Esophagus squamous epithelium (tissue), 5 donors: ENCODE measurements at places on chromosomes 1 and 21. TPM values are rescaled to one million over a fixed set of nuclear protein-coding genes. Genes with fewer than 3 reads are reported as not detected.

DNA sequence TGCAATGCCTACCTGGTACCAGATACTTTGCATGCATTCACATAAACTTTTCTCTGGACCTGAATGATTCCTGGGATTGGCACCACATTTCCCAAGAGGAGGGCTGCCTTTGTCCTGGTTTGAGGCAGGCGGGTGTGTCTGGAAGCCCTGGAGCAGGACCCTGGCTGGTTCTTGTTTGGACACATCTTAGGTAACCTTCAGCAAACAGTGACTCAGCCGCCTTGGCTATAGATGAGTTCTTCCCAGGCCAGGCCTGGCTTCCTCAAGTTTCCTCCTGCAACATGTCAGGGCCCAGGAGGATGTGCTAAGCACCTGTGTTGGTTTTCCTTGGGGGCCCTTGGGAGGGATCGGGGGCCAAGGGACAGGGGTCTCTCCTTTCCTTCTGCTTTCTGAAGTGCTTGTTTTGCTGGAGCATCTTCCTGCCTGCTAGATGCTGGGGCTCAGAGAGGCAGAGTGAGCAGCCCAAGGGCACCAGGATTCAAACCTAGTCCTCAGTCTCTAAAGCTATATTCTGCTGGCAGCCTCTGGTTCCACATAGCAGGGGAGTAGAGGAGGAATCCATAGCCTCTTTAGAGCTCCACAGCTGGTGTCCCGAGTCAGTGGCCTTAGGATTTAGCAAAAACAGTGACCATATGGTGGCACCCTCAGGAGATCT lies 38.2 kb downstream of the PAX7 start:
- peak overlapping the region; percentile 35 for H3K27ac ChIP-seq
- H3K4me3 ChIP-seq = no peak overlapping the region
- H3K27me3 ChIP-seq = no peaks in the 10 kb centered on the region
- no peak for DNase-seq
- peaks cover 60% of the 10 kb centered on the region for H3K4me1 ChIP-seq

DNA sequence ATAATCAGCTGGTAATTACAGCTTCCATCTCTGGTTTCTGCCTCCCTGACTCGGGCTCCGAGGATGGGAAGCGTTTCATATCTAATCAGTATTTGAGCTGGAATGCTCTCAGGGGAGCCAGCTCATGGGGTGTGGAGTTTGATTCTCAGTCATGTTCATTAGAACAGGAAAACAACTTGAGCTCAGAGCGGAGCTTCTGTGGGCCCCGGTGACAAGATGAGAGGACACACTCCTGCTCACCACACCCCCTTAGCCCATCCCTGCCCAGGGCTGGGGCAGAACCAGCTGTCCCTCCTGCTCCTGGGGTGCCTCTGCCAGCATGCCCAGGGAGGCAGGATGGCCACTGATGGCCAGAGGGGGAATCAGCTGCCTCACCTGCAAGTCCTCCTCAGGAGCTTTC lies 726.0 kb downstream of the PTPRU start:
- no peak for DNase-seq
- H3K4me1 ChIP-seq = no peaks in the 10 kb centered on the region
- H3K27ac ChIP-seq = no peak overlapping the region
- no peak overlapping the region for H3K4me3 ChIP-seq

- no peaks in the 10 kb centered on the region for H3K36me3 ChIP-seq
- no peaks in the 10 kb centered on the region for H3K27me3 ChIP-seq
- H3K4me3 ChIP-seq = no peak overlapping the region
- DNase-seq = no peak
- H3K27ac ChIP-seq = no peak overlapping the region
Measured at GRCh38 chr1:101174722-101175121, 62.1 kb upstream of the S1PR1 start.

- DNase-seq = no peak
- no peaks in the 10 kb centered on the region for H3K36me3 ChIP-seq
- no peaks in the 10 kb centered on the region for H3K4me1 ChIP-seq
Measured at GRCh38 chr1:117613249-117613968, 7.6 kb downstream of the TENT5C start.

DNA sequence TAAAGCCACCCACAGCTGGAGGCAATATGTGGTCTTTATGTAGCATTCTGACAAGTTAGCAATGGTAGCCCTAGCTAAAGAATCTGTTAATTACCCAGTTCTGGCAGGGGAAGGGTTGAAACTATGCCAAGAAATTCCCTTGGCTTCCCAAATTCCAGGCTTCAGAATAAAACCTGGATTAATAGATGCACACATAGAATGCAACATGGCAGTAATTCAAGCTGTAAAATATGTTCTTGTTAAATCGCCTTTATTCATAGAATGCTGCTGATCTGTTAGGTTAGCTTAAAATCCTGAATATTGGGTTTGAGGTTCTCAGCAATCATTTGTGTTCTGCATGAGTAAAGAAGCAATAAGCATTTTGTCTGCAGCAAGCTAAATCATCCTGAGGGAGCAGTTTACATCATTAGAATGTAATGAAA lies 80.1 kb downstream of the ZNF326 start:
- H3K27ac ChIP-seq = no peak overlapping the region
- no peaks in the 10 kb centered on the region for H3K36me3 ChIP-seq
- H3K27me3 ChIP-seq = no peaks in the 10 kb centered on the region
- no peaks in the 10 kb centered on the region for H3K4me1 ChIP-seq
- no peak overlapping the region for H3K4me3 ChIP-seq

The PTCH2 gene
- not detected for total RNA-seq

The OLFML3 gene
- 4.1 TPM for total RNA-seq

The AGMAT gene
- total RNA-seq = 0.27 TPM

The ZNF436 gene
- total RNA-seq = 19.6 TPM

The HIVEP3 gene
- 11.0 TPM for total RNA-seq
